ENCODE measurements at places on chromosomes 3 and 15.

- no peak for DNase-seq
Measured at GRCh38 chr15:79433276-79433990, 1.3 kb downstream of the MINAR1 start.

DNA sequence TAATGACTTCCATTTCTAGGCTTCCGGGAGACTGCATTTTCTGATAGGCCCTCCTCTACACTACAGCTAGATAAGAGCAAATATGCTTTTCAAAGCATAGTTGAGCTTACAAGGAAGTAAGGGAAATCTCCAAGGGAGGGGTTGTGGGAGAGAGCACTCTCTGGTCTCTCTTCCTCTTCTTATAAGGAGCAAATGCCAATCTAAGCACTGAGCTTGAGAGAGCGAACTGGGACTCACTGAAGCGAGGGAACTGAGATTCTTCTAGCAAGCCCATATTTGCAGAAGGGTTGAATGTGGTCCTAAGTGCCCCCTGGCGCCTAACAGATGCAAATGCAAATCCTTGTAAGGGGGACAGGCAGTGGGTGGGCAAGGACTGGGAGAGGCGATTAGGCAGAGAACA is 164.8 kb downstream of the ERC2 start:
- no peak for DNase-seq

DNA sequence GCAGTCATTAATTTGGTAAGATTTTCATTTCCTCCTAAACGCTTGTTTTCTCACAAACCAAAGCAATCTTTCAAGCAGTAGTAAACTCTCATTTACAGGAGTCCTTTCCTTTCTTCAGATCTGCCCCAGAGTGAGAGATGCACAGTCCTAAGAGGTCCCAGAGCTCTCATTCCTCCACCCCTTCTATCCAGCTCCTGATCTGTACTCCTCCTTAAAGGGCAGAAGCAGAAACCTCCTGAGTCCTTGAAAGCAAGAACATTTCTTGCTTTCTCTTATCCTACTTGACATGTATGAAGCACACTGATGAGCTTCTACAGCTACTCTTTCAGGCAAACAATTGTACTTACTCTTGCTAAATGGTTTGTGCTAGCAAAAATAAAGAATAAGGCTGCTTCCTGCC is 11.7 kb downstream of the EXD1 start:
- no peak for DNase-seq

DNA sequence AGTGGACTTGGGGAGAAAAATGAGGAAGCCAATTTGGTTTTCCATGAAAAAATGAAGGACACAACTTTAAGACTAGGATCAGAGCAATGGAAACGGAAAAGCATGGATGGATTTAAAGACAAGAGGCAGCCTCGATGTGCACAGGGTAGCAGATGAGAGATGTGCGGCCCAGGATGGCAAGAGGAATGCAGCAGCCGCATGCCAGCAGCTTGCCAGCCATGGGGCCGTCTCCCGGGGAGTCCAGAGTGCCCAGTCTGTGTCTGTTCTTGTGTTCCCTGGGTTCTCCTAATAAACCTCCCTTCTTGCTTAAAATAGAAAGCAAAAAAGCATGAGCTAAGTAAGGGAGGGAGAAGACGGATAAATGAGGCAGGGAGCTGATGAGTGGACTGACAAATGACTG is 68.0 kb upstream of the IQSEC1 start:
- DNase-seq = no peak

DNA sequence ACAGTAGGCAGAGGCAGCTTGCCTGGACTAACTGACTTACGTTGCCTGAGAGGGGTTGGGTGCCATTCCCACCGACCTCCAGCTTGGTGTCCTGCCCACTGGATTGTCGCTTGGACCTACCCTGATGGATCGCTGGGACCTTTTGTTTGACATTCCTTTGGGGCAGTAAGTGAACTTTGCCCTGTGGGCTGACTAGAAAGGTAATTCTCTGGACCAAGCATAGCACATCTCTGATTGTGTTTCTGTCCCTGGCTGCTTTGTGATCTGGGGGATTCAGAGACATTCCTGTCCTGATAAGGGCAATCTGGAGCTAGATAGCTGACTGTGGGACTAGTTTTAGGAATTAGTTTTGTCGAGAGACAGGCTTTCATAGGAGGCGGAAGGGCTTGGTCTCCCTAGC is 19.5 kb upstream of the IFT57 start:
- no peak for DNase-seq

- no peak for DNase-seq
Measured at GRCh38 chr15:41573396-41573795, 14.4 kb downstream of the TYRO3 start.

DNA sequence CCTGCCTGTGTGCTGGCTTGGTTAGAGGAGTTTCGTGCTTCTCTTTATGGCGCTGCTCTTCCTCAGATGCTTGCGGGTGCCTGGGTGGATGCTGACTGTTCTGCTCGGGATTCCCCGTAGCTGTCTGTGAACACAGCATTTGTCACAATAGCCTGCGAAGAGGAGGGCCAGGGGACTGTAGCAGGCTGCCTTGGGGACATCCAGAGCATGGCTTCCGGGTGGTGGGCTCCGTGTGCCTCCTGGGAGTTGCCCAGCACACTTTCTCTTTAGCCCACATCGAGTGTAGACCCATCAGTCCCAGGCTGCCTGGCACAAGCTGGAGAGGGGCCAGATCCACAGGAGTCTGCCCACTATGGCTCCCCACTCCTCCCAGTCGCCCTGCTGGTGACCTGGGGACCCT is 22.4 kb downstream of the LRRK1 start:
- DNase-seq = no peak

DNA sequence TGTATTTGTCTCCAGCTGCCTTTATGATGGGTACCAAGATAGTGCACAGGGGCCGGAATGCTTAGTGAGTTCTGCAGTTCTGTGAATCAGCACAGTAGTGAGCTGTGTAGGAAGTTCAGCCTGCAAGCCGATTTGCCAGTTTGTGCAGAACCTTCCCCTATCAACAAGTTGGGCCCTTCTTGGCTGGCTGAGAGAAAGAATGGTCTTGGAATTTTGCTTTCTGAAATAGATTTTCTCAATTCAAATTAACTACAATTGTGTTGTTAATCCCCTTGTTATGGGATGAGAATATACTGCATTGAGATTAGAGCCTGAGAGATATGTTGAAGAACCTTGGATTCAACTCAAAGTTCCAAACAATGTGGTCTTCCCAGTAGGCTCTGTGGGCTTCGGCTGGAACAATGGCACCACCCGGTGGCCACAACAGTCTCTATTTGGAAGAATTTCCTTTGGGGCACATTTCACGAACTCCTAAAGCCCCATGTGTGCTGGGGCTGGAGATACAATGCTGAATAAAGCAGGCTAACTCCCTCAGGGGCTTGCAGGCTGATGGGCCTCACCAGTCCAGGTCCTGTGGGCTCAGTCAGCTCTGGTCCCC is 59.1 kb downstream of the TRIM42 start:
- DNase-seq = no peak

DNA sequence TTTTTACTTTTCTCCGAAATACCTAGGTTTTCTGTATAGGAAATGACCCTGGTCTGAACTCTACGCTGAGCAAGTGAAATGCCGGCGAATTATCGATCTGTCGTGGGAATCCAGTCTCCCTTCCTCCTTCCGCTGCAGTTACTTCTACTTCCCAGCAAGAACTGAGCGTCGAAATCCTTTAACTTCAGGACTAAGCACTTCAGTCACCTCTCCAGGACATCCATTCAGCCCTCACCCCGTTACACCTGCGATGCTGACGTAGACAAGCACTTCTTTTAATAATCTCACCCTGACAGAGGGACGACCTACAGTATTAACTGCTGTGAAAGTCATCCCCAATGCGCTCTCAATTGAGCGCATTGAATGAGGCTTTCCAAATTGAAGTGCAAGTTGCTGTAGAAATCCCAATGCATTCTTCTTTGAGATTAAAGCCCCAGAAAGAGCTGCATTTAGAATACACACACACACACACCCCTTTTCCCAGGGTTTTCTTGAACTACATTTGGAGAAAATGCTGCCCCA is 1.3 kb downstream of the TOP2B start:
- DNase-seq = peak; percentile 36

DNA sequence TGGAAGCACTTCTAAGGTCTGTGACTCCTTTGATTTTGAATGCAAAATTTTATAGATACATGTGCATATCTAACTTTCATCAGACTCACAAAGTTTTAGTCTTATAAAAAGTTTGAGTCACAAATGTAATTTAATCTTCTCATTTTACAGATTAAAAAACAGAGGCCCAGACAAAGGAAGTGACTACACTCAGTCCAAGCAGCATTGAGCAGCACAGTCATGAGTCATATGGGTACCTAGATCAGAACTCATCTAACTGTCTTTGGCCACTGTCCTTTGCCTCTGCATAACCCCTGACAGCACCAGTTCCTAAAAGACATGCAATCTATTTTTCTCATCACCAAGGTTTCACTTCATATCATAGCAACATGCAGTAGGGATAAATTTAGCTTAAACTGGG is 210.7 kb upstream of the KCNH8 start:
- no peak for DNase-seq

- no peak for DNase-seq
Measured at GRCh38 chr3:62332835-62333244, 40.5 kb downstream of the FEZF2 start.

GRCh38 chr3:190197346-190197763 is 76.7 kb upstream of the P3H2 start:
- DNase-seq = no peak

GRCh38 chr3:20288050-20288449 is 102.0 kb upstream of the SGO1 start:
- no peak for DNase-seq
